ENCODE measurements at places on chromosomes 7 and 10.

DNA sequence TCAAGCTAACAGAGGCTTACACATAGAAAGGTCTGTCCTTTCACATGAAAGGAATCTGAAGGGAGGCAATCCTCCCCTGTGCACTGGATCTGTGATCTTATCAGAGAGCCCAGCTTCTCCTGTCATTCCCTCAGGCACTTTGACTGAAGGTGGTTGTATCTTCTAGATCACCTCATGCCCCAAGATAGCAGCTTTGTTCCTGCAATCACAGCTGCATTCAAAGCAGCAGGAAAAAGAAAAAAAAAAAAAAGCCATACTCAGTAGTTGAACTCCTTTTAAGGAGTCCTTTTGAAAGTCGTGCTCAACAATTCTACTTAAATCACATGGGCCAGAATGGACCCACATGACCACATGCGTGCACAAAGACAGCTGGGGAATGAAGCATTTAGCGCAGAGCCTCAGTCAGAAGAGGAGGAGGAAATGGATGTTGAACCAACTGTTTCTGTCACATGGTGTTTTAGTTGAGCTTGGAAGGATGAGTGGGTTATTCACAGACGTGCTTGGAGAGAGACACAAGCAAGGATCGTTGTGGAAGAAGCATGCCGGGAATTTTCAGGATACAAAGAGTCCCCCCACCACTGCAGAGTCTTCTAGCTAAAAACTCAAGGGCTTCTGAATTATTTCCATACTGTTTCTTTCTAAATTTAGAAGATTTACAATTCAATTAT, 13.0 kb upstream of the PFKP start:
- DNase-seq: no peak

GRCh38 chr7:7739204-7740036, 21.0 kb upstream of the RPA3 start:
- DNase-seq: no peak

DNA sequence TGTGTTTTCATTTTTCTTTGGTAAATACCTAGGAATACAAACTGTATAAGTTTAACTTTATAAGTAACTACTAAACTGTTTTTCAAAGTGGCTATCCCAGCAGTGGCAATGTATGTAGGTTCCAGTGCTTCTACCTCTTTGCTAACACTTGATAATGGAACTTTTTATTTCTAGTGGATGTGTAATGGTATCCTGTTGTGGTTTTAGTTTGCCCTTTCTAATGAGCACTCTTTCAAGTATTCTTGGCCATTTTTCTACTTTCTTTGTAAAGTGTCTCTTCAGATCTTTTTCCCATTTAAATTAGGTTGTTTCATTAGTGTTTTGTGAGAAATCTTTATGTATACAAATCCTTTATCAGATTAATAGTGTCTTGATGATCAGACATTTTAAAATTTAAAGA, 4.6 kb downstream of the KIF20B start:
- DNase-seq: no peak

- no peak for DNase-seq
Observed at GRCh38 chr10:9615189-9615588, 1402.5 kb upstream of the CELF2 start.

DNA sequence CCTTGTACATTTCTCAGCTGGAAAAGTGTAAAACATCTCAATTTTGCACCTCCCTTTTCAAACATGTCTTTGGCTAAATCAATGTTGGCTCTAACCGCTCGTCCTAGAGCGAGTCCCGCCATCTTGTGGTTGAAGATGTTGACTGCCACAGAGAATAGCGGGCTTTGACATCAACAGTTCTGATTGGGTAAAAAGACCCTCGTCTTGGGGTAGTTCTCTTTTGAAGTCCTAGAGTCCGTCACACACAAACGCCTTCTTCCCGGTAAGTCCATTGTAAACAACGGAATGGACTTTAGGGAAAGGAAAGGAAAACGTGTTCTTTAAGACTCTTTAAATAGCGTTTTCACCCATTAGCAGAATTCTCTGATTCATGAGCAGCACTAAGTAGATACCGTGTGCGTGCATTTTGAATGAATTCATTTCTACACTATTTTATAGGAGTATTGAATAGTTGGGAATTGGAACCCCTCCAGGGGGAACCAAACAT, 452 bp upstream of the RPP30 start:
- DNase-seq: no peak

DNA sequence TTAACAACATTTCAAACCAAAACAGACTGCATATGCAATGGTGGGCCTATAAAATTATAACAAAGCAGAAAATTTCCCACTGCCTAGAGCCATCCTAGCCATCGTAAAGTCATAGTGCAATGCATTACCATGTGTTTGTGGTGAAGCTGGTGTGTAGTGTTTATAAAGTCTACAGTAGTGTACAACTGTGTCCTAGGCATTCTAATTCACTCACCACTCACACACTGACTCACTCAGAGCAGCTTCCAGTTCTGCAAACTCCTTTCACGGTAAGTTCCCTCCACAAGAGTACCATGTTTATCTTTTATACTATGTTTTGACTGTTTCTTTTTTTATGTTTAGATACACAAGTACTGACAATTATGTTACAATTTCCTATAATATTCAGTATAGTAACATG, 1104.1 kb upstream of the PHF14 start:
- no peak for DNase-seq

DNA sequence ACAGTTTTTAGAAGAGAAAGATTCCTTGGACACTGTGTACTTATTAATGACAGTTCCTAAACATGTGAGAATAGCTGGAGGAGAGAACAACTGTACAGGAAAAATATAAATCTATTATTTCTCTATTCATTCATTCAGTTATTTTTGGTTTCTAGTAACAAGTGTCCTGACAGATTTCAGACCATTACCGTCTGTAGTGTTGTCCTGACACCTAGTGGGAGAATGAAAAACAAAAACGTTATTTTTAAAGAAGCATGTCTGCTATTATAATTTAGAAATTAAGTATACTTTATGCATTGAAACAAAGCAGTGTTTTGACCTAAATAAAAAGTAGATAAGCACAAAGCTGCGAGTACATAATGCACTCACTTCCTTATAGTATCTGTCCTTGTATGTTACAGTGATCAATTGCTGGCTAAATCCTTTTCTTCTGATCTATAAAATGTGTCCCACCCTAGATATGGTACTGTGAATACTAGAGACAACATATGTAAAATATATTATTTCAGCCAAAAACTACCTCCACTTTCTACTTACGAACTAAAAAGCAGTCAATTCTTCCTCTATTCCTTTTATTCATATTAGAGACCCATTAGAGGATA, 575.6 kb downstream of the ARL4A start:
- no peak for DNase-seq
